ENCODE measurements at places on chromosomes 2 and 18.

- DNase-seq, result no peak
These were observed 139.9 kb upstream of the GLI2 start for GRCh38 chr2:120595739-120596138.

DNA sequence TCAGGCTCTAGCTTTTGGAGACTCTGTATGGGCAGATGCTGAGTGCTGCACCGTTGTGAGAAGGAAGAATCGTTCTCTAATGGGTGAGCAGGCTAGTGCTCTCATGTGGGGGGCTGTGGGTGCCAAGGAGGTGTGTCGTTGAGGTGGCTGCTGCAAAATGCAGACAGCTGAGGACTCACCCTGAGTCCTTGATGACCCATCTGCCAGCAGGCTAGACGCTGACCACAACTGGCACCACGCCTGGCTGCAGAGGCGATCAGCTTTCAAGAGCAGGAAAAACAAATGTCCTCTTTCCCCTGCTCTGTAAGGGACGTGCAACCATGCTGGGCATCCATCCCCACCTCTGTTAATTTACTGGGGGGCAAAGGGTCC is 48.2 kb downstream of the HAUS1 start:
- DNase-seq, result no peak

DNA sequence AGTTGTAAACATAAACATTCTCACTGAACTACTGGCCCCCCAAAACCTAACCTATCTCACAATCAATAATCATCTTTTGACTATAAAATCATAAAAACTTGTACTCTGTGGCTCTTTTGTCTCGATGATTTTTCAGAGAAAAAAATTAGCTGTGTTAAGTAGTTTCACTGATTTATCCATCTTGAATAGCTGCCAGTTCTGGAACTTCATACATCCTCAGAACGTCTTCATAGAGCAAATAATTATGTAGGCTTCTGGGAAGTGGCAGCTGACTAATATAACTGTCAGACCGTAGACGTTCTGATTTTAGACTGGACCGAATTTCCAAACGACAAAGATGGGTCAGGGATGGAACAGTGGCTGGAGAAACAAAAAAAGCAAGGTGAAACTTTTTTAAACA is 97.3 kb upstream of the CHAC2 start:
- DNase-seq, result no peak

DNA sequence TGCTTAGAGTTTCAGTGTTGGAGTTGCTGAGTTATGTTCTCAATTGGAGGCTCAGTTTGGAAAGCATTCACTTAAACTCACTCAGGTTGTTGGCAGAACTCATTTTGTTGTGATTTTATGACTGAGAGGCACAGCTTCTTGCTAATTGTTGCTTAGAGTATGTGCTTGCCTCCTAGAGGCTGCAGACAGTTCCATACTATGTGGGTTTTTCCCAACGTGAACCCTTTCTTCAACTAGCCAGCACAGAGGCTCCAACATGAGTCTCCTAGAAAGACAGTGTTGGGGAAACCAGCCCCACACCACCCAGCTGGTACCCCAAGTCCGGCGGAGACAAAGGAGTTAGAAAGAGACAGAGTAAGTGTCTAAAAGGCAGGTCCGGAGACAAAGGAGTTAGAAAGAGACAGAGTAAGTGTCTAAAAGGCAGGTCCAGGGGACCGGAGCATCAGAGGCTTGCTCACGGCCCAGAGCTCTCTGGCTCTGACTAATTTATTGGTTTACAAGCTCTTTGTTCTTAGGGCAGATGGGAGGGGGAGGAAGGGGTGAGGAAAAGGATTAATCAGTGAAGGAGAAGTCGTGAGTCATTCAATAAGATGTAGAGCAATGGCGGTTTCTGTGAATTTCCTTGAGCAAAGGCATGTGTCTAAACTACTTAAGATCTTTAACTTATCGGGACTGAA is 999.7 kb upstream of the LRRTM1 start:
- DNase-seq, result no peak

- DNase-seq, result no peak
These were observed 124.3 kb downstream of the SP100 start for GRCh38 chr2:230540332-230540731.

DNA sequence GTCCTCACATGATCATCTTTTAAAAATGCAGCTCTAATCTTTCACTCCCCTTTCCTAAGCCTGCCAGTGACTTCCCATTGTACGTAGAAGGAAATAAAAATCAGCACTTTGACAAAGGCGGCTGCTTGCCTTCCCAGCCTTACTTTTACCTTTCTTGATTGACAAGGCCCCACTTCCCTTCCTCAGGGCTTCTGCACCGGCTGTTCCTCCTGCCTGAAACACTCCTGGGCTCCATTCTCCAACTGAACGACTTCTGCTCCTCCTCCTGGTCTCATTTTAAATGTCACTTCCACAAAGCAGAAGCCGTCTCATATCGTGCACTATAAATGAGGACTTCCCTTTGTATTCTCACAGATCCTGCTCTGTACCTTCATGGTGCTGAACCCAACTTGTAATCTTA is 56.1 kb downstream of the OSBPL6 start:
- no peak for DNase-seq

DNA sequence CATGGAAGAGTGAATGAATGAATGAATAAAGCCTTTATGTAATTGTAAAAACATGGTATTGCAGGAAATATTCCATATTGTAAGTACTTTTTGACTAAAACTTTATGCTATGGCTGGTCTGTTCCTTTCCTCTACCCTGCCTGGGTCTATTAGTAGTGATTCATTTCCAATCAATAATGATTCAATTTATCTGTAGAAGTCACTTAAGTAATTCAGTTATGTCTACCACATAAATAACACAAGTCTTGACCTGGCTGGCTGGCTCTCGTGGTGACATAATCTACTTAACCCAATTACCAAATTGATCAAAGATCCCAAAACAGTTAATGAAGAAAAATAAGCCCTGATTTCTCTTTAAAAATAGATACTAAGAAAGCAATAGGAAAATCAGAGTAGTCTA is 7.8 kb upstream of the ARHGAP28 start:
- no peak for DNase-seq

- no peak for DNase-seq
These were observed 189.8 kb downstream of the NCK2 start for GRCh38 chr2:105934467-105934866.

GRCh38 chr2:236643480-236643879 is 73.9 kb downstream of the ACKR3 start:
- DNase-seq, result no peak

- DNase-seq, result no peak
These were observed 38.0 kb upstream of the YWHAQ start for GRCh38 chr2:9668687-9669345.

DNA sequence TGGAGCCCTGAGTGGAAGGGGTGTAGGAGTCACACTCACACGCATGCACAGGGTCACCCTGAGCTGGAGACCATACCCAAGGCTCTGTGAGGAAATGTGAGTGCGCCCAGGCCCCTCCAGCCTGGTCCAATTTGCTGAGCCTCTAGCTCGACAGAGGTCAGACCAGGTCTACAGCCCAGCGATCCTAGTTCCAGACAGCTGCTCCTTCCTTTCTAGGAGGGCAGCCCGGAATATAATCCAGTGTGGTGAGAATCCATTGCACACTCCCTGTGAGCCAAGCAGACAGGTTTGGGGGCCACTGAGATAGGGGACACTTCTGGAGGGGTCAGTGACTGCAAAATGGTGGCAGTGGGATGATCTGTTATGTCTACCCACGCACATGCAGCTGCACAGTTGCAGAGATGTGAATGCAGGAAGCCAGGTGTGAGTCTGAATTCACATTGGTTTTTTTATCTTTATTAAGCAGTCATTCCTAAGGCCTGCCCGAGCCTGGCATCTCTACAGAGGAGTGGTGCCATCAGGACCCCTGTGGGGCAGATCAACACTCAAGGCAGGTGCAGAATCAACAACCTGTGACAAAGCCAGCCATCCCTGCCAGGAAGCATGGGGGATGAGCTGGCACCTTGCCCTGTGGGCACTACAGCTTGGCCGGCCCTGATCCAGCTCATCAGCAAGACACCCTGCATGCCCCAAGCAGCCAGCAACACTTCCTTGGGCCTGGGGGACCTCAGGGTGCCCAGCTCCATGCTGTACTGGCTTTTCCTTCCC is at the start of gene GPR148:
GPR148 (plus strand) TSS at position 522 of the 768 bp plus-strand sequence; CDS start at position 604, 82 bp downstream.
- DNase-seq, result no peak

- no peak for DNase-seq
These were observed 233.0 kb downstream of the ACTR3 start for GRCh38 chr2:114122930-114123329.

DNA sequence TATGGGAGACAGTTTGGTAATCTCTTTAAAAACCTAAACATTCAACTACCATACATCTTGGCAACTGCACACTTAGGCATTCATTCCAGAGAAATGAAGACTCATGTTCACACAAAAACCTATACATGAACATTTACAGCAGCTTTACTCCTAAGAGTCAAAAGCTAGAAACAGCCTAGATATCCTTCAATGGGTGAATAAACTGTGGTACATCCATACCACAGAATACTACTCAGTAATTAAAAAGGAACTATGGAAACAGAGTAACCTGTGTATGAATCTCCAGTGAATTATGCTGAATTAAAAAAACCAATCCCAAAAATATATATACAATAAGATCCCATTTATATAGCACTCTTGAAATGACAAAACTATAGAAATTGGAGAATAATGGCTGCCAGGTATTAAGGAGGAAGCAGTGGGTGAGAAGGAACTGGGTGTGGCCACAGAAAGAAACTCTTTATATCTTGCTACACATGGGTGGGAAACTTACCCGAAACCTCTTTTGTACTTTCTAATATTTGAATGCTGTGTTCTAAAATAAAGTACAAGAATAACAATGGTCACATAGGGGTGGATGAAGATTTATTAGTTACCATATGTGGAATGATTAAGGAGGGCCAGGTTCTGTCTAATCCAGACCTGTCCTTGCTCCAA is 13.7 kb downstream of the SESTD1 start:
- no peak for DNase-seq

DNA sequence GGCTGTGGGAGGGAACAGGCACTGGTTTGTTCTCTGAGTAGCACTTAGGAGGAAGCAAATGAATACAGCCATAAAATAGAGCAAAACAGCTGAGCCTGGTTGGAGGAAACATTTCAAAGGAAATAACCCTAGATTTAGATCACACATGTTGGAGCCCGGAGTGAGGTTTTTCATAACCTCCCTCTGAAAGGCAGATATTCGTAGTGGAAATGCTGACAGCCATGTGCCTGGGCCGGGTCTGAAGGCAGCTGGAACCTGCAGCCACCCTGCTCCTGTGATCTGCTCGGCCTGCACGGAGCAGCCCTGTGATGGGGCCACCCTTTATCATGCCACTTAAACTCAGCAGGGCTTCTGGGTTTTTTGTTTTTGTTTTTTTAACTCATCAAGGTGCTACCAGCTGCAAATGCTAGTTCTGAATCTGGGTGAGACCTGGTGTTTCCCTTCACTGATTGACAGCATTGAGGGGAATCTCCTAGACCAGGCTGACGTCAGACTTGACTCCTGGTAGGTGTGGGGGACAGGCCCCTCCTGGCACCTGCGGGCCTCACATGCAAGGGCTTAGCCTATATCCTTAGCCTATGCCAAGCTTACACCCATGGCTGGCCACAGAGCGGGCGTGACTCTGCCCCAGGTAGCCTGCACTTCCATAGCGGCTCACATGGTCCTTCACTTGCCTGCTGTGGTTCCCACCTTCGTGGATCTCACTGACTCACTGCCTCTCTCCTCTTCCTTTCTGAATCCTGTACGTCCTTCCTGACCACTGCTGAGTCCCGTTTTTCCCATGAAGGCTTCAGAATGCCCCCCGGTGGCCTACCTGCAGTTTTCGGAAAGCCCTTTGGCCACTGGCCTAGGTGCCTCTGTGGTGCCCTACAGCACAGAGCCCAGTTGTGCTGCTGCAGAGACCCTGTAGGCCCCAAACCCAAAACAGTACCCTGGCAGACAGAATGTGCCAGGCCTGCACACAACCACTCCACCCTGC is 217.3 kb downstream of the SEPTIN10 start:
- DNase-seq, result no peak

DNA sequence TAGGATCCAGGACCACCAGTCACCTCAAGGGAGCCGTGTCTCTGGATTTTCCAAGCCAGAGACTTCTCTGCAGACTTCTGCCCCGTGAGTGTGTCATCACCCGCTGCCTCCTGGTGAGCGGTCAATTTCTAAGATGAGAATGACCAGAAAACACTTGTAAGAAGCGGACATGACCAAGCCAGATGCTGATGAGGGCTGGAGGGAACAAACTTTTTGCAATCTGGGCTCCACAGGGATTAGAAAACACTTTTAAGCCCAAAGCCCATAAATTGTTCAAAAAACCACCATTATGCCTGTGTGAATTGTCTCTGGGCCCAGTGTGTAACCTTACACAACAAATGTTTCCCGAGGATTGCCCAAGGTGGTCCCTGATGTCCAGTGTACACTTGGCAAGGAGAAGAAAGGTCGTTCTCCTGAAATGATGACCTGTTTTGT is 5.3 kb upstream of the NPPC start:
- no peak for DNase-seq

GRCh38 chr2:22812065-22812680 is 572.8 kb upstream of the KLHL29 start:
- no peak for DNase-seq

- peak; percentile 65 for DNase-seq
These were observed 194.7 kb upstream of the HS6ST1 start for GRCh38 chr2:128513116-128513960.
